ENCODE measurements at places on chromosomes 5 and 9.

GRCh38 chr5:24215114-24215513 is 429.7 kb downstream of the CDH10 start:
- no peak for DNase-seq

DNA sequence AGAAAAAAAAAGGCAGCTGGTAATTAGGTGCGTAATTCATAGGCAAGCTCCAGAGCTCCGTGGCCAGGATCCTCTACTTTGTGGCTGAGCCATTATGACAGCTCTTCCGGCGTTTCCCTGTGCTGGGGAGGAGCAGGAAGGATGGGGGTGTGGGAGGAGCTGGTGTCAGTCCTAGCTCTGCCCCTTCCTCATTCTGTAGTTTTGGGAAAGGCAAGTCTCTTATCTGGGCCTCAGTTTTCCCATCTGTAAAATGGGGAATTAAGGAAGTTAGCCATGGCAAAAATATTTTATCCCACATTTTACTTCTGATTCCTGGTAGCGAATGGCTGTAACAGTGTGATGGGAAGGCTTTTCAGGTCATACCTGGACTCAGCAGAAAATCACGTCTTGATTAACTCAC is 81.1 kb downstream of the SEC61B start:
- peak; percentile 79 for DNase-seq

DNA sequence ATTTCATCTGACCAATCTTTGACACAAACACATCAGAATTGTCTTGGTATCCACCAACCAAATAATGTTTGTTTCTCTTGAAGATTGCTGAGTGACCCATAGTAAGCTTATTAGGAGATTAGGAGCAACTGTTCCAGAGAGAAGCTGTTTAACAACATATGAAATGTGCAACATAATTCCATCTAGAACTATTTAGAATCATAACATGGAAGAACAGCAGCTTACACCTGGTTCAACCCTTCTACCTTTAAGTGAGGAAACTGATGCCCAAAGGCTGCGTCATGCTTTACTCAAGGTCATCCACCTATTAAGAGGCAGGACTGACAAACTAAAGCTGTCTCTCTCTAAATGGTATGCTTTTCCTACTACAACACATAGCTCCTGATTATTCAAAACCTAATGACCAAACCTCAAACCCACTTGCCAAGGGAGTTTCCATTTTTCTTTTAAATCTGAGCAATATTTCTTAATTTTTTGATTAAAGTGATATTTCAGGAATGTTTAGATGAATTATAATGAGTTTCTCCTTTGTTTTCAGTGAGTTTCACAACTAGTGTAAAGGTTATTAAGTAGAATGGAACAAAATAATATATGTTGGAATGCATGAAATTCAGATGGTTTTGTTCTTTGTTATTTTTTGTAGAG is 545.9 kb downstream of the RAB3C start:
- DNase-seq = no peak

GRCh38 chr5:10333154-10334006 is 20.1 kb upstream of the MARCHF6 start:
- DNase-seq = no peak

- no peak for DNase-seq
Observed at GRCh38 chr5:50967563-50968355, 301.3 kb downstream of the PARP8 start.

GRCh38 chr5:112186401-112186990 is 232.6 kb downstream of the EPB41L4A start:
- DNase-seq = peak; percentile 66
